ENCODE measurements at places on chromosomes 1 and 21.

GRCh38 chr1:111629190-111629954 is 9.8 kb downstream of the RAP1A start:
- no peak for ATAC-seq

DNA sequence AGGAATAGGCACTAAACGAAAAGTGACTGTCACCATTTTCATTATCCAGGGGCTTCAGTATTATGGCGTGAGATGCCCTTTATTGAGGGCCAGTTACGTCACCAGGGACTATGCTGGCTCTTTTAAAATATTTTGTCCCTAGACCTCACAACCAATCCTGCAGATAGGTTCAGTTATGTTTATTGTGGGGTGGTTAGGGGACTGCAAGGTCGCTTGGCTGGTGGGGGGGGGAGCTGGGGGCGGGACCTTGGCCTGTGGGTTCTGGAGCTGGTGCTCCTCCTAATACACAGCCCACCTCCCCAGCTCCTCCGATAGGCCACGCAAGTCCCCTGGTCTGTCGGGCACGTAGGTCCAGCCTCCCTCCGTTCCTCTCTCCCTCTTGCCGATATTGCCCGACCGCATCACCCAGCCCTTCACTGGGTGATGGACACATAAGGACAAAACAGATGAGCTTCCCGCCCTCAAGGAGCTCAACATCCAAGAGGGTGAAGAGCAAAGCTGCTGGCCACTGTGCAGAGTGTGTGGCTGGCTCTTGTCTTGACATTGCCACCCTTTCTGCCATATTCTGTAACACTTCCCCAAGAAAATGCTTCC is 271.8 kb downstream of the MATN1 start:
- ATAC-seq = no peak

GRCh38 chr1:221621683-221622082 is 120.2 kb downstream of the DUSP10 start:
- no peak for ATAC-seq

- no peak for ATAC-seq
Observed at GRCh38 chr1:101308935-101309333, 72.1 kb downstream of the S1PR1 start.

- ATAC-seq = peak; percentile 84
Observed at GRCh38 chr1:168081373-168082007, 55.2 kb downstream of the GPR161 start.

Data from gastroesophageal sphincter (tissue), 4 donors.